Stimulated activated CD4-positive, alpha-beta T cell treated with anti-CD3 and anti-CD28 coated beads, Interleukin-12 subunit alpha, Interleukin-12 subunit beta, amount 100 ng/mL, for 4 hours (primary cell): ENCODE measurements at places on chromosomes 7 and 10.

GRCh38 chr10:20632696-20633095 is 264.4 kb downstream of the NEBL start:
- DNase-seq: no peak

DNA sequence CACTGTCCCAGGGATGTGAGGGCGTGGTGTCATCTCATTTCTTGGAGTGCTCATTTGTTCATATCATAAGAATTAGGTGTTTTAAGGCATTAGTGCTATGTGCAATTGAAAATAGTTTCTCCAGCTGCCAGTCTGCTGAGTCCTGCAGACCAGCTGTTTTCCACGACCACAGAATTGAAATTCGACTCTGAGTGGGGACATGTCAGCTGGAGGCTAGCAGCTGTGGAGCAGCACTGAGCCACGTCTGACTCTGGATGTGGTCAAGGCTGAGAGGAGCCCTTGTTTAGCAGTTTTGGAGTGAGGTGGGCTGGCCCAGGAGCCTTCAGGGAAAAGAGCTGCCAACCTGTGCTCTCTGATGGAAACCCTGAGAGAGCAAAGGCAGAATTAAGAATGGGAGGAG is 156.3 kb upstream of the GRB10 start:
- DNase-seq: no peak

DNA sequence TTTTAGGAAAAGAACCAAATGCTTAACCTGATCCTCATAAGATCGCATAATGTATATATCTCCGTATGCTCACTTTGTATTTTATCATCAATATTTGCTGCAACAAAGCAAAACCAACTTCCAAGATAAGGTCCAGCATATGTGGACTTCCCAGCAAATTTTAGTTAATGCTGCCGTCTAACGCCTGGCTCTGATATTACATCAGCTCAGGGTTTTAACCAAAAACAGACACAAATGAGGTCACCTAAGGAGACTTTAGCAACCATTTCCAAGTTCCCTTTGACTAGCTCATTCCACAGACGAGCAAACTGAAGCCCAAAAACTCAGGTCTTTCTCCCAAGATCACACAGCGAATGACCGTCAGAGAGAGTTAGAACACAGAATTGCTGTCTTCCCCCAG is 59.4 kb upstream of the UCN3 start:
- DNase-seq: no peak

DNA sequence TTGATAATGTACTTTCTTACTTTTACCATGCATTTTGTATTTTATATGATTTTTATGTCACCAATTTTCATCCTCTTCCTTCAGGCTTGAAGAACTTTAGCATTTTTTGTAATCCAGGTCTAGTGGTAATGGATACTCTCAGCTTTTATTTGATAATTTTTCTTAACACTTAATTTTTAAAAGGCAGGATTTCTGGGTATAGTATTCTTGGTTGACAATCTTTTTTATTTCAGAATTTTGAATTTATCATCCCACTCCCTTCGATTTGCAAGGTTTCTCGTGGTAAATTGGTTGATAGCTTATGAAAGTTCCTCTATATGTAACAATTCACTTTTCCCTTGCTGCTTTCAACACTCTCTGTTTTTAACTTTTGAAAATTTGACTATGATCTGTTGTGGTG is 363.7 kb downstream of the HTR7 start:
- no peak for DNase-seq

DNA sequence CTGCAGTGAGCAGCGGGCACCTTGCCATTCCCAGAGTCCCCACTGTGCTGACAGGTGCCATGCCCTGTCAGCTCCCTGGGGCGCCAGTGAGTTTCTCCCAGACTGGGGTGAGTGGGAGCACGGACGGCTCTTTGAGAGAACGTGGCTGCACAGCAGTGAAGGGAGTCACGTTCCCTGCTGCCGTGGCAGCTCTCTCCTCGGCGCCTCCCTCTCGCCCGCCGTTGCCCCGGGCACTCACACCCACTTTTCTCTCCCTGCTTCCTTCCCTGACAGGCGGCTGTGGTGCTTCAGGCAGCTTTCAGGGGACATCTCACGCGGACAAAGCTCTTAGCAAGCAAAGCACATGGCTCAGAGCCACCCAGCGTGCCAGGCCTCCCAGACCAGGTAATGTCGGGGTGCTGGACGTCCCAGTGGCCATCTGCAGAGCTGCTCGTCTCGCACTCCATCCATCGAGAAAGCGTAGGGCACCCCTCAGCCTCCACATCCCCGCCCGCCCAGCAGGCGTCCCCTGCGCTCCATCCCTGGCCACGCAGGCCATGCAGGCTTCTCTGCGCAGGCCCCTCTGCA is 27.1 kb upstream of the TTYH3 start:
- DNase-seq: no peak

GRCh38 chr10:14124941-14125340 is 205.8 kb downstream of the FRMD4A start:
- DNase-seq: no peak

GRCh38 chr10:6796231-6796630 is 216.2 kb upstream of the PRKCQ start:
- DNase-seq: no peak

DNA sequence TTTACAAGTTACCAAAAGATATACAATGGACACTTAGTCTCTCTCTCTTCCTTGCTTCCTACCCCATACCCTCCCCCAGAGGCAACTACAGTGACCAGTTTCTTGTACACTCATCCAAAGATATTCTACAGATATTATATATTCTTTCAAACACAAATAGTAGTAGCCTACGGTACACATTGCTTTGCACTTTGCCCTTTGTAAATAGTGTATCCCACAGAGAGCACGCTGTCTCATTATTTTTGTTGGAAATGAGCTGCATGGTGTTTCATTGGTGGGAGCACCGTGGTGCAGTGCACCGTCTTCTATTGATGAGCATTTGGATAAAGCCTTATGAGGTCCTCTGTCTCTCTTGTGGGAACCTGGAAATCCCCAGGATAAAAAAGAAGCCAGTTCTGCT is 24.2 kb downstream of the STRA8 start:
- no peak for DNase-seq

- peak; percentile 17 for DNase-seq
Measured at GRCh38 chr7:155456738-155457543, 988 bp upstream of the EN2 start.
